ENCODE measurements at places on chromosomes 11 and 22.

GRCh38 chr11:80182901-80183300 is 742.1 kb upstream of the TENM4 start:
- no peak for DNase-seq

- no peak for DNase-seq
Measured at GRCh38 chr11:73388265-73389133, 12.3 kb downstream of the RELT start.

DNA sequence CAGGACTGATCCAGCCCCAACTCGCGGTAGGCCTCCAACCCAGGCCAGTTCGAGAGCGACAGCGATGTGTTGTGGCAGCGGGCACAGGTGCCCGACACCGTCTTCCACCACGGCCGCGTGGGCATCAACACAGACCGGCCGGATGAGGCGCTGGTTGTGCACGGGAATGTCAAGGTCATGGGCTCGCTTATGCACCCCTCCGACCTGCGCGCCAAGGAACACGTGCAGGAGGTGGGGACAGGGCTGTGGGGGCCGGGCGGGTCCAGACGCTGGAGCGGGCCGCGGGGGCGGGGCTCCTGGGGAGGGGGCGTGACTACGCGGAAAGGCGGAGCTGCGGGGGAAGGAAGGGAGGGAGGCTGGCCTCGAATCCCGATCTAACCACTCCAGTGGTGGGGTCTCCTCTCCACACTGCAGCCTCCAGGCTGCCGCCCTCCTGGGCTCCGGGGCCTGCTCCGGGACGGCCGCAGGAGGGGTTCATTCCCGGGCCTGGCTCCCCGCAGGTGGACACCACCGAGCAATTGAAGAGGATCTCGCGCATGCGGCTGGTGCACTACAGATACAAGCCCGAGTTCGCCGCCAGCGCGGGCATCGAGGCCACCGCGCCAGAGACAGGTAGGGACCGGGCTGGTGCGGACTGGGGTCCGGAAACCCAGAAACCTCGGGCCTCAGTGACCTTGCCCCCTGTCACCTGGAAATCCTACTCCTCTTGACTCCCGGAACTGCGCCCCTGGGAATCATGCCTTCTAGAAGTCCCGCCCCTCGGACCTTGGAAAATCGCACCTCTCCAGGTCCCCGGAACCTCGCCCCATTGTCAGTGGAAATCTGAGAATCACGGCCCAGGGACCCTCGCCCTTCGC is 14.9 kb downstream of the TMEM258 start:
- no peak for DNase-seq

GRCh38 chr11:34492806-34493414 is 20.7 kb downstream of the ELF5 start:
- peak; percentile 22 for DNase-seq

- DNase-seq, result no peak
Measured at GRCh38 chr22:41713004-41713403, 13.7 kb downstream of the MEI1 start.

- no peak for DNase-seq
Measured at GRCh38 chr11:130915603-130916237, 559 bp downstream of the SNX19 start.

GRCh38 chr11:65643971-65644370 is 6.1 kb downstream of the SIPA1 start:
- no peak for DNase-seq

All from DMS79 (cell line).